ENCODE measurements at places on chromosomes 5 and 9.

DNA sequence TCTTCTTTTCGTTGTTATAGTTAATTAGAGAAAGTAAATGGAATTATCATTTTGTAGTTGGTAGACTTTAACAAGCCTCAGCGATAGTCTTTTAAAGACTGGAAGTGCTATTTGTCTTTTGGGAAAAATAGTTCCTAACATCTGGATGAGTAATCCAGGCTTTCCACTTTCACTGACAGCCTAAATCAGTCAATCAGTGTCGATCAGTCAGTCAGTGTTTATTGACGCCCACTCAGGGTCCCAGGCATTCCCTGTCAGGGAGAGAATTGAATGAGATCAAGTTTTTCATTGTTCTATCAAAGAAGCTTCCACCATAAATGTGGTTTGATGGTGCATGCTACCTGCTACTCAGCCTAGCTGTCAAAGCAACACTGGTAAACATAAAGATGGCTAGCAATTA is 2.6 kb downstream of the ABL1 start:
- no peak for DNase-seq

DNA sequence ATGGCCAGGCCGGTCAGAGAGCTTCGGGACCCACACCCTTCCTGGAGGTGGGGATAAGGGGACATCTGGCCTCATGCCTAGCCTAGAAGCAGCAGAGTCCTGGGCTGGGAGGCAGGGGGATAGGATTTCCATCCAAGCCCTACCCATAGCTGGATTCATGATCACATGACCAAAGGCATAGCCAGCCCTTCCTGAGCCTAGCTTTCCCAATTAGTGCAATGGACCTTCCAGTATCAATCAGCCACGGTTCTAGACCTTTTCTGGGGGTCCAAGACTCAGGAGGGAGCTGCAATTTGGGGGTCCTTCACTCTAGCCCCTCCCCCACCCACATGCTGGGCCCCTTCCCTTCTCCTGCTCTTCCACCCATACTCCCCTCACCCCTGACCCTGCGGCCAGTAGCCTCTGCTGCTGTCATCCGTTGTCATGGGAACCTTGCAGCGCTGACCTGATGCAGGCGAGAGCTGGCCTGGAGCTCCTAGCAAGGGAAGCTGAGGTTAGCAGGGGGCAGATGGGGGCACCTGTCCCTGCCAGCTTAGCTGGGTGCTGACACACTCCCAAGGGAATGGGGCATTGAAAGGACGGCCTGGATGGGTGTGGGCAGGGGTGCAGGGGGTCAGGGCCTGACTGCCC is 44.6 kb downstream of the CXXC5 start:
- no peak for DNase-seq

DNA sequence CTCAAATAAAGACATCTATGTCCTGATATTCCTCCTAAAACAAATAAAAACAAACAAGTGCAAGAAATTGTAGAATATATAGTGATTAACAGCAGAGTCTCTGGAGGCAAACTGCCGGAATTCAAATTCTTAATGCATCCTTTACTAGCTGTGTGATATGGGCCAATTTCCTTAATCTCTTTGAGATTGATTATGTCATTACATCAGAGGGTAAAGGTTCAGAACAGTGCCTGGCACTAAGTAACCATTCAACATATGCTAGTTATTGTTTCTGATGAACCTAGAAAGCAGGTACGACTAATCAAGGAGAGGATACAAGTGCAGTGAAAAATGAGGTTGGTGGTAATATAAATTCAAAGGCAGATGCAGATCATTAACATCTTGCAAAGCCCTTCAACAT is 81.1 kb upstream of the ADAMTS19 start:
- no peak for DNase-seq

DNA sequence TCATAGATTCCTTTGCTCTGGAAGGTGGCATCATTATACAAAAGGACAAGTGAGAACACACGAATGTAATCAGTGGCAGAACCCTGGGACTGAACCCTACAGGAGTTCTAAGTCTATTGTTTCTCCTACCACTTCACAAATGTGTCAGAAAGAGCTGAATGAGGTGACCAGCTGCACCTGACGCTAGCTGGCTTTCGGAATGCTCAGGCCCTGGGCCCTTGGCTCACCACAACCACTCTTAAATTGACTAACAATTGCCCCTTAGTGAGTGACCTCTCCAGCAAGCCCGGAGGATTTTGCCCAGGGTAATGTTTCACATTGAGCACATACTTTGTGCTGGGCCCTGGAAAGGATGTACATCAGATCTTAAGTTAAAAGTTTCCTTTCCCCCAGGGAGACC is 41.2 kb upstream of the ABCA1 start:
- no peak for DNase-seq

- no peak for DNase-seq
Measured at GRCh38 chr9:77163884-77164283, 13.4 kb upstream of the VPS13A start.

- DNase-seq: no peak
Measured at GRCh38 chr5:149931992-149932436, 12.6 kb downstream of the PDE6A start.

DNA sequence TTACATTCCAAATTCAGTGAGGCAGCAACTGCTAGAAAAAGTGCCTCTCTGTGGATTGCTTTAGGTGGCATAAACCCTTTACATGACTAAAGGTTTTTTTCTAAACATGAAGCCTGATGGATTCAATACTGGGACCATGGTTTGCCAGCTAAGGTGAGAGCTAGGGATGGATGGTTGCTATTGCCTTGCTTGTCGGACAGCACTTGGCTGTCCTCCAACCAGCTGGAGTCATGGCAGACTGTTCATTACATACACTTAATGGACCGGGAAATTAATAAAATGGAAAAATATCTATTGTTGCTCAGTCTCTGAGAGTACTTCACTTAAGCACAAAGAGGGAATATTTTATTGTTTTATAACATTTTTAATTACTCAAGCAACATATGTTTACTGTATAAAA is 116.9 kb upstream of the TRPC7 start:
- DNase-seq: no peak

- DNase-seq: no peak
Measured at GRCh38 chr5:153713943-153714342, 223.5 kb downstream of the GRIA1 start.

- DNase-seq: no peak
Measured at GRCh38 chr5:80219391-80219790, 36.5 kb downstream of the SERINC5 start.

- DNase-seq: no peak
Measured at GRCh38 chr5:32264957-32265572, 47.7 kb downstream of the MTMR12 start.

DNA sequence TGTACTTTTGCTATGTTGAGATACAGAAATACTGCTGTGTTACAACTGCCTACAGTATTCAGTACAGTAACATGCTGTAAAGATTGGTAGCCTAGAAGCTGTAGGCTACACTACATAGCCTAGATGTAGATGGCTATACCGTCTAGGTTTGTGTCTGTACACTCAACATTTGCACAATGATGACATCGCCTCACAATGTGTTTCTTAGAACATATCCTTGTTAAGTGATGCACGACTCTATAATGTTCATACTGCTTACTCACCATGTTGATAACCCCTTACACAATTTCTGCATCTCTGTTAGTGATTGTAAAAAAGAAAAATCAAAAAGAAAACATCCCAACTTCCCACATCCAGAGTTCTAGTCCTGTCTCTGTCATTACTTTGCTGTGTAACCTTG is 450.0 kb downstream of the CCDC171 start:
- DNase-seq: no peak

GRCh38 chr9:109408759-109409462 is 88.1 kb upstream of the EPB41L4B start:
- DNase-seq: no peak

DNA sequence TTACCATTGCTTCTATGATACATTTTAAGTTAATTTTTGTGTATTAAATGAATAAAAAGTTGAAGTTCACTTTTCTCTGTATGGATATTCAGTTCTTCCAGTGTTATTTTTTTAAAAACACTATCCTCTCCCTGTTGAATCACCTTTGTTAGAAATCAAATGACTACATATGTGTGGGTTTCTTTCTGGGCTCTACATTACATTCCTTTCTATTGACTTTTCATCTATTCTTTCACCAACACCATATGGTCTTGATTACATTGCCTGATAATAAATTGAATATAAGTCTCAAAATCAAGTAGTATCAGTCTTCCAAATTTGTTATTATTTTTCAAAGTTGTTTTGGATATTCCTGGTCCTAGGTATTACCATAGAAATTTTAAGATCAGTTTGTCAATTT is 7.3 kb upstream of the RASEF start:
- no peak for DNase-seq

DNA sequence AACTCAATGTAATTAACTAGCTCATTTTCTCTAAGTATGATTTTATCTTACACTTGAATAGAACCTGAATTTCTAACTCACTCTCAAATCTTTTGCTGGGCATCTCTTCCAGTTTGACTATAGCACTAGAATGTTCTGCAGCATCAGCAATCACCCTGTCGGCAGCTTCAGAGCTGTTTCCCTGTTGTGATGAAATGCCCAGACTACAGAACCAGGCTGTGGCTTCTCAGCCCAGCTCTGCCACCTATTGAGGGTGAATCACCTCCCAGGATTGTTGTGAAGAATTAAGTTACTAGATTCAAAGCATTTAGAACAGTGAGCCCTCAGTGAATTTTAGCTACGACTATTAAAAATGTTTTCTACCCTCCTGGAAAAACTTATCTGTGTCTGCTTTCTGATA is 90.4 kb upstream of the ANKRD55 start:
- DNase-seq: no peak

GRCh38 chr9:107711542-107711941 is 222.0 kb upstream of the KLF4 start:
- DNase-seq: no peak

DNA sequence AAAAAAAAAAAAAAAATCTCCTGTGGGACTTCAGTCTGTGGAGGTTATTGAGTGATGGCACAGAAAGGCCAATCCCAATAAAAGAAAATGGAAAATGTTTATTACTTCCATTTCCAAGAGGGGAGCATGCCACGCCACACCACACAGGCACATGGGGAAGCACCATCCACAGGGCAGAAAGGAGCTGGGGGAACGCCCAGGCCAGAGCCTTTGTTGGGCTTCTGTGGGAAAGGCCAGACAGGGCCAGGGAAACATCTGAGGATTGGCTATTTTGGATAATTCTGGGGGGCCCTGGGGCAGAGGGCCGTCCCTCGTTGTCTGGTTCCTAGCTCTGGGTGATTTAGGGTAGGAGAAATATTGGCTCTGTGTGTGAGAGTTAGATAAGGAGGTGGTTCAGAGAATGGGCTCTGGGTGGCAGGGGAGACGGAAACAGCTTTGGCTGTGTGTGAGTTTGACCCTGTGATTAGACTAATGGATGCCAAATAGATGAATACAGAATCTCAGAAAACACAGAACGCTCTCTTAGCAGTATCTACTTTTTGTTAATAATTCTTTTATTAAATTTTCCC is 49.0 kb upstream of the ABL1 start:
- DNase-seq: no peak

- no peak for DNase-seq
Measured at GRCh38 chr9:94631599-94631998, 7.7 kb downstream of the FBP1 start.

GRCh38 chr5:10293907-10294662 is 13.6 kb downstream of the CMBL start:
- no peak for DNase-seq

GRCh38 chr9:120378680-120379079 is 201.3 kb downstream of the CDK5RAP2 start:
- no peak for DNase-seq

DNA sequence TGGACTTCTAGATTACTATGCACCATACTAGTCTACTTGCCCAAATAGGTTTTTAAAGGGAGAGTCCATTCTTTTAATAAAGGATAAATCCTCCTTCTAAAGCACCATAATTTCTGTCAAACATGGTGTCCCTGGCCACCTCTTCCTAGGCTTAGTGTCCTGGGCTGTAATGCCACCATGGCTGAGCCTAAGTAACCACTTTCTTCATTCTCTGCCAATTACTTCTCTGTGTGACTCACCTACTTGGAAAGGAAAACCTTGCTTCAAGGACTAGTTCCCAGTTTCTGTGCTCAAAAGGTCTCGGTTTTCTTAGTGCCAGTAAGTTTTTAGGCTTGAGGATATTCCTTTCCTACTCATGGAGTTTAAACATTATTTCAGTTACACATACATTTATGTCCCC is 273.4 kb downstream of the DENND1A start:
- no peak for DNase-seq

GRCh38 chr9:125523681-125524080 is 183.3 kb downstream of the MAPKAP1 start:
- DNase-seq: no peak

- no peak for DNase-seq
Measured at GRCh38 chr5:105460721-105461120, 1898.1 kb upstream of the NUDT12 start.

DNA sequence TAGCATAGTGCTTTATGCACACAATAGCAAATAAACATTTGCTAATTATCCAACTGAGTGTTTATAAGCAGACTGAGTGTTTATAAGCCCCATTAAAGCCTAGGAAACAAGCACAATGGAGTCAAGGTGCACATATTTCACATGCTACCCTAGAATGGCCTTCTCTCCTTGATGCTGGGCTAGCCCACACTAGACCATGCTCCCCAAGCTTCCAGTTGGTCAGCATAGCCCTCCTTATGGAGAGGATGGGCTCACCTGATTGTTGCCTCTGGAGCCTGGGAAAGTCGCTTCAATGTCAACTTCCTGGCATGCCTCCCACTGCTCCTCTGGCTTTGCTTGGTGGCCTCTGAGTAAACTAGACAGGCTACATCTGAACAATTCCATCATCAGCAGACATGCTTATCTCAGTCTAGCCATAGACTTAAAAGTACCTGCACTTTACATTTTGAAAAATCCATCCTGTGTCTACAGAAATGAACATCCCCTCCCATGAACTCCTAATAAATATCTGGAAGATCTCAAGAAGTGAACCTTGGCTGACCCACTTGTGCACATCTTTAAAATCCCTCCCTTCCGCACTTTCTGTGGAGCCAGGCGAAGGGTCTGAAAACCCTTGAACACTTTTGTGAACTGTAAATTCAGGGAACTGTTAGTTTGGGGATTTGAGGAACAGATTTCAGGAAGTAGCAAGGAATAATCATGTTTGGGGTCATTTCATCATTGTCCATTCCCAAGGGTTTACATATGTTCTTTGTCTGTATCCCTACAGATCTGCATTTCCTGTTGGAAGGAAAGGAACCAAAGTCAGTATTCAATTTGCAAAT is 486.6 kb downstream of the ARHGEF28 start:
- DNase-seq: no peak

DNA sequence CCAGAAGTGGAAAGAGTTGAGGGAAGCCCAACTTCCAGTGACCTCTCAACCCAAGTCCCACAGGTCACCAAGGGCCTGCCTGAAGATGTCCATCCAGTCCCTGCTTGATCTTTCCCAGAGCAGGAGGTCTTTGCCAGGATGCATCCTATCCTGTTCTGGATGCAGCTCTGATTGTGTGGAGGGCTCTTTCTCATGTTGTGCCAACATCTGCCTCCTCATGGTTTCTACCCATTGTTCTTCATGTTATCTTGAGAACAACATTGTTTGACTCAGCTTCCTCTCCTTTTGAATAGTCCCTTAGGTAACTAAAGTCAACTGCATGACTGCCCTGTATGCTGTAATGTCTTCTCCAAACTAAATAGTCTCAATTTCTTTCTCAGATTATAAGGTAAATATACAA is 169.3 kb downstream of the CCDC192 start:
- DNase-seq: no peak
